ENCODE measurements at places on chromosomes 12 and 14.

- no peak for DNase-seq
These were observed 119.9 kb upstream of the LHX5 start for GRCh38 chr12:113591480-113591974.

DNA sequence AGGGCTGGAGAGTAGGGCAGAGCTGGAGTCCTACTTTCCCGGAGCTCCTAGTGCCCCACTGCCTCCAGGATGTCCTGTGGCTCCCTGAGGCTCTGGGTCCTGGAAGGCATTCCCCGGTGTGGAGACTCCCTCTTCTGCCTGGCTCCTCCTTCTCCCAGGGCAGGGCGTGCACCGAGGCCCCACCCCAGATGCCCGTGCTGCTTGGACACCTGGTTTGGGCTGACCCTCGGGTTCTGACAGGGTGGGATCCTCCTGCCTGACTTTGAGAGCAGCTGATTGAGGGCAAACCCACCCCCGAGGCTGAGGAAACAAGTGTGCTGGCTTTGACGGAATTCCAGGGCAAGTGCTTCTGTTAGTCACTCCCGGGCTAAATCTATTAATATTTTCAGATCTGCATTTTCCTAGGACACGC is 15.4 kb downstream of the TEAD4 start:
- DNase-seq: no peak

GRCh38 chr14:51432302-51432948 is 192.4 kb downstream of the TMX1 start:
- no peak for DNase-seq

DNA sequence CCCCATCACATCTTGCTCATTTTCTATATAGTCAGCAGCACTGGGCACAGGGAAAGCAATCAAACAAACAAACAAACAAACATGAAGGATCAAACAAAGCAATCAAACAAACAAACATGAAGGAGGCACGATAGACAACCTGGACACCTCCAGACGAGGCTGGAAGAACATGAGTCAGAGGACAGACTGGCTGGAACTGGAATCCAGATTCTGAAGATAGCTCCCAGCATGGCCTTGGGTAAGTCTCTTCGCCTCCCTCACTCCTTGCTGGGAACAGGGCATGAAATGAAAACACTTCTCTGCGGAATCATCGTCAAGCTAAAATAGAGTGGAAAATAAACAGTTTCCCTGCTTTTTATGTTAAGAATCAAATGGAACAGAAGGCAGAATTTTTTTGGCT is 984.8 kb downstream of the VRK1 start:
- DNase-seq: no peak

GRCh38 chr12:116471544-116471943 is 87.6 kb upstream of the MAP1LC3B2 start:
- no peak for DNase-seq

DNA sequence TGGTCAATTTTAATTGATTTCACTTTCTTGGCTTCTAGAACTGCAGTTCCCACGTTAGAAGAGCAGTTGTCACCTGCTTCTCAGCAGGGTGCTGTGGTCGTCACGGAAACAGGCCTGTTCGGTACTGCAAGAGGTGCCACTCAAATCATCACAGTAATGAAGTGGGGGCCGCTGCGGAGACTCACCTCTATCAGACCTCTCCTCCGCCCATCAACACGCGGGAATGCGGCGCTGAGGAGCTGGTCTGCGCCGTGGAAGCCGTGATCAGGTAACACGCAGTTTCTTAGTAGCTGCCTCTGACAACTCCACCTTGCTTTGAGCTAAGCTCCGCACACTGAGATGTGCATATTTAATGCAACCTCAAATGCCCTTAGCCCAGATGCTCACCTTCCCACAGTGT is 107.2 kb downstream of the UNC79 start:
- DNase-seq: no peak

GRCh38 chr12:89225808-89226411 is 126.4 kb downstream of the DUSP6 start:
- peak; percentile 97 for DNase-seq

DNA sequence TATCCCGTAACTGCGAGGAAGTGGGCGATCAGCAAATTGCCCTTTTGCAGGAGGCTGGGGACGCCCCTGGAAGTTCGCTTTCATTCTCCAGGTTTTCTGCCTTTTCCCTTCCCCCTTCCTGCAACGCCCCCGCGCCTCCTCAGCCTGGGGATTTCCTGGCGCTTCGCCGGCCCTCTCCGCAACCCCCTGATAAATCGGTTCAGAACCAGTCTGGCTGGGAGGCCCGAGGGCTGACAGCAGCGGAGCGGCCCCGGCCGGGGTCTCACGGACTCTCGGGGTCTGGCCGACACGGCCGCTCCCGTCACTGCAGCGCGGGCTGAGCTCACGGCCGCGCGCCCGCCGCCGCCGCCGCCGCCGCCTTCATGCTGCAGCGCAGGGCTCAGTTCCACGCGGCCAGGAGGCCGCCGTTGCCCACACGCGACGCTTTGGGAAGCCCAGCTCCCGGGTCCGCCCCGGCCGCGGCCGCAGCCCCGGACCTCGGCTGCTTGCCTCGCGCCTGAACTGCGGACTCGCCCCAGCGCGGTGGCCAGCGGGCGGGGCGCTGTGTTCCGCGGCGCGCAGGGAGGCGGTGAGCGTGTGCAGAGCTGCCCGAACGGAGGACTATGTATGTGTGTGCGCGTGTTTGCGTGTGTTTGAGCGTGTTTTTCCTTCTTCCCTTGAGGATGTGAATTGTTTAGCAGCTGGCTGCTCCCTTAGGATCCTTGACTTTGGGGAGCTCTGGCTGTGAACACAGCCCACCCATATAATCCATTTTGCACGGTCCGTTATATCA is at the start of gene LRFN5:
Gene LRFN5, plus strand, starts transcription at position 345 of the 772 bp plus-strand sequence.
- no peak for DNase-seq

DNA sequence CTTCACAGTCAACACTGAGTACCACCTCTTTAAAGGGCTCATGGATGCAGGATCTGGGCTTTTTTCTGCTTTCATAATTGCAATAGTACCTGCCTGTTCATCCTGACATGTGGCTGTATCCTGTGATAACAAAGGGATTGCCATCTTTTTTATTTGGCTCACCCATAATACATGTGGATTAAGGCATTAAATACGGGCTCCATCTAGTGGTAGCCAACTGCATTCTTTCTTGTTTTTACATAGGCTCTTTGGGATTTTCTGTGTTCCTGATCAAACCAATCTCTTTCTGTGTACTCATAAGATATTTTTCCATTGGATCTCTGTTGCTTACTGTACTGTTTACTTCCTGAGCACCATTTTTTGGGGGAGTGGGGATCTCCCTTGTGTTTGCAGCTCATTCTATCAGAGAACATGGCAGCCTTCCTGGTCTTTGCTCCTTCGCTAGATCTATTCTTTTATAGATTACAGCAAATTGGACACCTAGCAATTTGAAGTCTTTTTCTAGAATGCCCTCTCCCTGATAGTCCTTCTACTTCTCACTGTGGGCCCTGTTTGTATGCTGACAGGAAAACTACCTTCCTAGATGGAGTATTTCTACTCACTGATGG is 723.4 kb upstream of the MDGA2 start:
- DNase-seq: peak; percentile 33

All from HCT116 (cell line).